ENCODE measurements at places on chromosomes 5 and 9.
A peak's percentile ranks its signal among the peaks of the same experiment; 100 is the strongest.

- H3K27me3 ChIP-seq = no peaks in the 10 kb centered on the region
- no peak overlapping the region for H3K4me3 ChIP-seq
- H3K4me1 ChIP-seq = peaks cover 51% of the 10 kb centered on the region
These were observed 16.8 kb upstream of the DAB2IP start for GRCh38 chr9:121634329-121635261.

DNA sequence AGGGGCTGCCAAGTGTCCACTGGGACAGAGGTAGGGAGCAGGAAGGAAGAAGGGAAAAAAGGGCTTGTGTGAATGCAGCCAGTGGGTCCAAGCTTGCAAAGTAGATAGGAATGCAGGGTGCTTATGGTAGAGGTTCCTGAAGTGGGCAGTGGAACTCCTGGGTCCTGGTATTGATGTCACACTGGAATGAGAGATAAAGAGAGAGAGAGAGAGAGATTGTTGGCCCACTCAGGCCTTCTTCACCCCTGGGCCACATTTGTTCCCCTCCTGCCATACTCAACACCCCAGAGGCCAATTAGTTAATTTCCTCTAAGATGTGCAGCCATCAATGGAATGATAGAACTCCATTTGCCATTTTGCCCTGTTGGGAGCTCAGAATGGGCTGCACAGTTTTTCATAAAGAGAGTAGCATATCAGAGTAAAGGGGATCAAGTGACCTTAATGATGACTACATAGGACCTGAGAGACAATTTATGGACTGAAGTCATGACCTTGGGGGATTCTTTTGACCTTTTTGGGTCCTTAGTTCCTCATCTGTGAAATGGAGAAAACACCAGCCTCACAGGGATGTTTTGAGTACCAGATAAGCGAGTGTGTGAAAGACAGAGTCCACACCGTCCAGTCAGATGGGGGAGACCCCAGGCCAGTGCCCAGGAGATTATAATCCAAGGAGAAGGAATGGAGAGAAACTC is 52.9 kb downstream of the PPARGC1B start:
- H3K4me3 ChIP-seq = no peak overlapping the region
- no peaks in the 10 kb centered on the region for H3K27me3 ChIP-seq

- H3K36me3 ChIP-seq = no peaks in the 10 kb centered on the region
- no peaks in the 10 kb centered on the region for H3K27me3 ChIP-seq
- peaks cover 15% of the 10 kb centered on the region for H3K4me1 ChIP-seq
- DNase-seq = no peak
- no peak overlapping the region for H3K4me3 ChIP-seq
These were observed 10.4 kb upstream of the SHROOM1 start for GRCh38 chr5:132840896-132841295.

- no peaks in the 10 kb centered on the region for H3K36me3 ChIP-seq
- no peak for DNase-seq
- H3K4me3 ChIP-seq = no peak overlapping the region
- H3K27ac ChIP-seq = no peak overlapping the region
These were observed 282.2 kb downstream of the SEMA5A start for GRCh38 chr5:9263656-9264055.

DNA sequence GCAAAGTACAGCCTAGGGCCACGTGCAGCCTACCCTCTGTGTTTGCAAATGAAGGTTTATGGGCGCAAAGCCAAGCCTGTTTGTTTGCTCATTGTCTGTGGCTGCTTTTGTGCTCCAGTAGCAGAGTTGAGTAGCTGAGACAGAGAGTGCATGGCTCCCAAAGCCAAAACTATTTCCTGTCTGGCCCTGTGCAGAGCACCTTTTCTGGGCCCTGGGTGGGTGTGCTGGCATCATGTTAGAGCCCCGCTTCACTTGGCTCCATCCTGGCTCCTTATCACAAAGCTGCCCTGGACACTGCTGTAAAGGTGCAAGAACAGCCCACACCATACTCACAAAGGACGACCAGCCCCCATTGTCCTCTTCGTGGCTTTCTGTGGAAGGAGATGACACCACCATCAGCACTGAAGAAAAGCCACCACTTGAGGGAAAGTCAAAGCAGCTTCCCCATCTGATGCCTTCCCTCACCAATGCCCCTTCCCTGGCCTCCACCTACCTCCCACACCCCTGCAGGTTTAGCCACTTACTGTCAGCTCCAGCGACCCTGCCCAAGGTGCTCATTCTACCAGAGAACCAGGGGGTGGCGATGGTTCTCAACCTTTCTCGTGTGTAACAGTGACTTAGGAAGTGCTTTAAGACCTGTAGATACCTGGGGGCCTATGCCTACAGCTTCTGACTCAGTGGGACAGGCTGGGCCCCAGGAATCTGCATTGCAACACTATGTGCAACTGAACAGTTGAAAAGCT is 23.4 kb downstream of the LCP2 start:
- no peaks in the 10 kb centered on the region for H3K27me3 ChIP-seq
- H3K4me3 ChIP-seq = no peak overlapping the region
- H3K36me3 ChIP-seq = peaks cover 16% of the 10 kb centered on the region
- peak; percentile 83 for DNase-seq
- H3K27ac ChIP-seq = no peak overlapping the region

DNA sequence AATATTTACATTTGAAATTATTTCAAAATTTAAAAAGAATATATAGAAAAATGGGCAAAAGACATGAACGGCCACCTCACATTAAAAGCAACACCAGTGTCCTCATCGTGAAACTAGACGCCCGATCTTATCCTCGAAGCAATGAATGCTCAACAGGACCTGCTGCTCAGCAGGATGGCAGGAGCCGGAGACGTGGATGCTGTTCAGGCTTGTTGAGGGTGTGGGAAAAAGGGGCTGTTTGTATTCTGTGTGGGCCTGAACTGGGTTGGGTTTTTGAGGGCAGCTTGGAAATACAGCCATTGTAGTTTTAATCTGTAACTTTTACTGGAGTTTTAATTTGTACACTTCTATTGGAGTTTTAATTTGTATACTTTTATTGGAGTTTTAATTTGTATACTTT is 20.3 kb downstream of the EXOC3 start:
- H3K27me3 ChIP-seq = no peaks in the 10 kb centered on the region
- H3K4me3 ChIP-seq = no peak overlapping the region
- H3K4me1 ChIP-seq = no peaks in the 10 kb centered on the region
- DNase-seq = no peak
- H3K27ac ChIP-seq = no peak overlapping the region

DNA sequence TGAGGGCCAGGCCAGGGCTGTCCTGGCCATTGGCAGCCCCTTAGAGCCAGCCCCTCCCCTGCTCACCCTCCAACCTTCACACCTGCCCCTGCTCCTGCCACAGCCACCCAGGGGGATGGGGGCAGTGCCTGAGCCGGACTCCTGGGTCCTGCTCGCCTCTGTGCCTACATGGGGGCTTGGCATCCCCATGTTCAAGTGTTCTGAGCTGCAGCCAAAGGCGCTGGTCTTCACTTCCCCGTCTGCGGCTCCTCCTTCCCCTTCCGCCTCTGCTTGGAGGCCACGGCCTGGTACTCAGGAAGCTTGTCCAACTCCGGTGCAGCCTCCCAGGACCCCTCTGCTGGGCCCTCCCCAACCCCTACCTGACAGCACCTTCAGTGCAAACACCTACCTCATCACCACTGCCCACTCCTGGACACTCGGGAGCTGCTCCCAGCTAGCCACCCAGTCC is 2.3 kb upstream of the DNLZ start:
- peak; percentile 41 for DNase-seq
- H3K36me3 ChIP-seq = peaks cover 12% of the 10 kb centered on the region
- no peak overlapping the region for H3K27ac ChIP-seq
- H3K4me1 ChIP-seq = peaks cover 21% of the 10 kb centered on the region

GRCh38 chr5:143564417-143564816 is 160.9 kb upstream of the NR3C1 start:
- no peaks in the 10 kb centered on the region for H3K27me3 ChIP-seq
- no peaks in the 10 kb centered on the region for H3K36me3 ChIP-seq
- no peaks in the 10 kb centered on the region for H3K4me1 ChIP-seq
- DNase-seq = no peak
- H3K4me3 ChIP-seq = no peak overlapping the region

- no peaks in the 10 kb centered on the region for H3K4me1 ChIP-seq
- H3K27me3 ChIP-seq = no peaks in the 10 kb centered on the region
- H3K27ac ChIP-seq = no peak overlapping the region
- H3K36me3 ChIP-seq = no peaks in the 10 kb centered on the region
- no peak for DNase-seq
These were observed 225.7 kb downstream of the MAST4 start for GRCh38 chr5:66821688-66822429.

DNA sequence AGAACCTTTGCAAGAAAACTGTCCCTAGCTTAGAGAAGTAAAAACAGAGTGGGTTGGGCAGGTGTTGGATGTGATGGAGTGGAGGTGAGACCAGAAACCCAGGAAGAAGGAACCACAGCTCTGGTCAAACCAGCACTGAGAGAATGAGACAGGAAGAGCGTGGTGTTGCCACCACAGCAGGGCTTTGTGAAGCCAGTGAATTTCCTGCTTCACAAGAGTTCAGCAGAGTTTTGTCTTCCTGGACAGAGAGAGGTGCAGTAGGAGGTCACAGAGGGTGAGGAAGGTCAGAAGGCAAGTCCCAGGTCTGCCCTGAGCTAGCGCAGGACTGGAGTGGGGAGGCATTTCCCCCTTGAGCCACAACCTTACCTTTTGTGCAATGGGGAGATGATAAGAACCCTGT is 2306.2 kb upstream of the ACO1 start:
- H3K27ac ChIP-seq = no peak overlapping the region
- no peak for DNase-seq
- no peaks in the 10 kb centered on the region for H3K4me1 ChIP-seq
- no peak overlapping the region for H3K4me3 ChIP-seq
- H3K27me3 ChIP-seq = no peaks in the 10 kb centered on the region
- no peaks in the 10 kb centered on the region for H3K36me3 ChIP-seq
